Globus pallidus (tissue), 1 donor: ENCODE measurements at places on chromosomes 12 and 14.

DNA sequence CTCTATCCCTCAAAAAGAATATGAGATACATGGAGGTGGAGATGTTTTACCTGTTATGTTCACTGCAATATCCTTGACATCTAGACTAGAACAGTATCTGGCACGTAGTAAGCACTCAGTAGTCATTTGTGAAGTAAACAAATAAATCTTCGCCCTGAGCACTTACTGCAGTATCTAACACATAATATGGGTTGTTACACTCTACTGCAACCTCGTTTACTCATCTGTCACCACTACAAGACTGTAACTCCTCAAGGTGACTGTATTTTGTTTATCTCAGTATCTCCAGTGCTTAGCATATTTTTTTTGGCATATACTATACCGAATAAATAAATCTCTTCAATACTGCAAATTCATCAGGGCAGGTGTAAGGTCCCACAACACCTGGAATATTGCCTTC is 66.1 kb downstream of the WASHC3 start:
- no peak for DNase-seq

DNA sequence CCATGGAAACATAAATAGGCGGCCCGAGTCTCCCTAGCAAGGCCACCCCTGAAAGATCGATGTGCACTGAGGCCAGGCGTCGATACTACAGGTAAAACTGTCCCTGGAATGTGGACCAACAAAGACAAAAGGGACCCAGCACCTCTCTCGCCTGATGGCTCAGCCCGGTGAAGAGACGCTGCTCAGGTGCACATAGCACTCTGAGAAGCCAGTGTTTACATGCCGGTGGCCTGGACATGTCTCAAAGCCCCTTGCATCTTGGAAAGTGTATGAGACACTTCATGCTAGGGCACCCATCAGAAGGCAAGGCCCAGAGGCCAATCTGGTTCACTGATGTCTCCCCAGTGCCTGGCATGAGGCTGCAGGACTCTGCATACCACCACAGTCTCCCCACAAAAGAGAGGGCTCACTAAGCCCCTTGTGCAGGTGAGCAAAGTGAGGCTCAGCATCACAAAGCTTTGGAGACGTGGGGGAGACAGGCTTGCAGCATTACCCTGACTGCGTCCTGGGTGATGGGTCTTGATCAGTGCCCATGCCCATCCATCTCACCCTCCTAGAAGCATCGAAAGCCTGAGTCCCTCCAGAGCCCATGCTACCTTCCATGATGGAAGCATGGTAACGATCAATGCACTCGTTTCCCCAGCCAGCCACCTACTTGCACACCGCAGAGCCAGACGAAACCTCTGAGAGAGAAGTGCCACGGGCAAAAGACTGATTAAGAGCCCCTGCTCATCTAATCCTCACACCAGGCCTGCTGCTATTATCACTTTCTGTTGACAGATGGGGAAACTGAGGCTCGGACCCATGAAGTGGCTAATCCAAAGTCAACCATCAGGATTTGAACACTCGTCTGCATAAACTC is 16.1 kb downstream of the BCL11B start:
- DNase-seq, result no peak

- peak; percentile 85 for DNase-seq
Observed at GRCh38 chr14:75132382-75133086, 5.7 kb upstream of the NEK9 start.

GRCh38 chr14:71410578-71411284 is 503.5 kb downstream of the PCNX1 start:
- no peak for DNase-seq

GRCh38 chr12:3137814-3138445 is 60.8 kb downstream of the TSPAN9 start:
- no peak for DNase-seq

DNA sequence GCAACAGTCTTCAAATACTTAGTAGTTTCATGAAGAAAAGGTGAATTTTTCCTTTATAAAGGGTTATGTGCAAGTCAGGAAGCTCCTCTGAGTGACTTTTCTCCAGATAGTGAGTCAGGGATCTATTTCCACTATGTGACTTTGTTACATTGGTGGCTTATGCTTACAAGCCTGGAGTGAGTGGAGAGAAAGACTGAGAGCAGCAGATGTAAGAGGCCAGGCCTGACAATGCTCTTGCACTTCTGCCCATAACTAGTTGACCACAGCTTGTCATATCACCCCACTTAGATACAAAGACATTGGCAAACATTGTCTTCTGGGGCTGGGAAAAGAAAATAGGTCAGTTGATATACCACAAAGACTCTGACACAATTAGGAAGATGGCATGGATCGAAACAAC is 236.5 kb downstream of the PDZRN4 start:
- no peak for DNase-seq

DNA sequence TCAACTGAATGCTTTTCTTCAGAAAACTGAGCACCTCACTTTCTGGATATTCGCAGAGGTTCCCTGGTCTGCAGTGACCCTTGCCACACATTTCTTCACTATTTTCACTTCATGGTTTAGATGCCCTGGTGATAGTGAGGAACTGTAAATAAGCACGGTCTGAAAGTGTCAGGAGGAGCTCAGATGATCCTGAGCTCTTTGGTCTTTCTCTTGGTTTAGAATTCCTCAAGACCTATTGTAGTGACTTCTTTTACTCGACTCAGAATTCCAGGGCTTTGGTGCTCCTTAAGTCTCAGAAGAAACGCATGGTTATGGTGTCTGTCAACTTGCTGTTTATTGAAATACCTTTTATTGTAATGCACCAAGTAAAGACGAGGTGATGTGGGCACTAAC is 84.0 kb downstream of the SAMD4A start:
- DNase-seq, result no peak

DNA sequence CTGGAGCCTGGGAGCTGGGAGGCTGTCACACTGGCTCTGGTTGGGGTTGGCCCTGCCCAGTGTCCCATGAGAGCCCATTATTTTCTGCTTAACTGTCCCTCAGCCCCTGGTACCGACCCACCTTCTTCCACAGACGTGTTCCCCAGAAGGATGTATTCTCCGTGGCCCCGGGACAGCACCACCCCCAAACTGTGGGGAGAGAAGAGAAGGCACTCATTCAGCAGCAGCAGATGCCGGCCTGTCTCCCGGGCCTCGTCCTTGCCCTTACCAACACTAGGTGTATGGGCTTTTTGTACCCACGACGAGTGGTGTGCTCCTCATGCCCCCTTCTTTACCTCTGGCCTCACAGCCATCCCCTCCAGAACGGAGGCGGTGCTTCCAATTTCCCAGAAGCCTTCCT is 38.1 kb downstream of the LRTM2 start:
- DNase-seq, result no peak

DNA sequence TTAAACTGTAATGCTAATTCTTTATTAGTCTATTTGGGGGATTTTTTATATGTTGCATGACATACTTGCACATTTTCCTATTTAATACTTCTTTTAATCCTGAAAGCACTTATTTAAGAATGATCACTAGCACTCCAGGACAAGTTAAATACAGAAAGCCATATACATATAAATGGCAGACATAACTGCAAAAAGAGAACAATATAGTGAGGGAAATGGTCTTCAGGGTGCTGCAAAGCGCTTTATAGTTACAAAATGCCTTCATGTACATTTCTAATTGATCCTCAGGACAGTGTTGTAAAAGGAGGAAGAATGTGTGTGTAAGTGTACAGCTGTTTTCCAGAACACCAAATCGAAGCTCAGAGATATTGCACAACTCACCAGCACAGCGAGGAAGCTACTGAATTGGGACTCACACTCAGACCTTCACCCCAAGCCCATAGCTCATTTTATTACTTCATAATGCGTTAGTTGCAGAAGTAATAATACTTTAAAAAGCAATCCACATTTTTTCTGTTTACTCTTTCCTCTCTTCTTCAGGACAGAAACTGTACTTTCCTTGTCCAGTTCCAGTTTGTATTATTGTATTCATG is 428.2 kb downstream of the RAD51B start:
- no peak for DNase-seq
